ENCODE measurements at places on chromosomes 13 and 19.

DNA sequence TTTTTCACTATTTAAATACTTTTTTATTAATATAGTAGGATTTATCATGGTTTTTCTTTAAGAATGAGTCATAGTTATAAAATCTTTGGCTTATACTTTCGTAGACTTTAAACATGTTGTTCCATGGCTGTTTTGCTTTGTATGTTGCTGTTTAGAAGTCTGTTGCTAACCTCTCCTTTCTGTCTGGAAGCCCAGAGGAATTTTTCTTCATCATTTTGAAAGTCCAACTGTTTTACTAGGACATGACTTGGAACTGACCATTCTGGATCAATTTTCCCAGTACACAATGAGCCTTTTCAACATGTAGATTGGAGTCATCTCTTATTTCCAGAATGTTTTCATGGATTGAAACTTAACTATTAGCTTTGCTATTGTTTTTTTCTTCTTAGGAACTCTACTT is 7.9 kb downstream of the CAB39L start:
- DNase-seq, result no peak

DNA sequence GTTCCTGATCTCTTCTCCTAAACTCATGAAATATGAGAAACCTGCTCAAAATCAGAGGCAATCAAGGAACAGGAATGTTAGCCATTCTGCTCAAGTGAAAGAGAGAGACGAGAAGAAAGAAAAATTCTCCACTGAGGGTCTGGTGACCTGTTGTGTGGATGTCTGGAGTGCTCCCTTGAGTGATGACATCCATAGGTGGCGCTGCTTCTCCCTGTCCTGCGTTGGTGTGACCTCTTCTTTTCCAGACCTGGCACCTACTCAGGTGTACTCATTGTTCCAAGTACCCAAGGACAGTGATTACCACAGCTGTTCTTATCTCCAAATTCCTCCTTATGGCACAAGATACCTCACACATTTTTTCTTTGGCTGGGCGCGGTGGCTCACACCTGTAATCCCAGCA is 4.0 kb downstream of the ZNF223 start:
- DNase-seq, result no peak

GRCh38 chr13:40170091-40170490 is 496.4 kb downstream of the FOXO1 start:
- DNase-seq, result no peak

DNA sequence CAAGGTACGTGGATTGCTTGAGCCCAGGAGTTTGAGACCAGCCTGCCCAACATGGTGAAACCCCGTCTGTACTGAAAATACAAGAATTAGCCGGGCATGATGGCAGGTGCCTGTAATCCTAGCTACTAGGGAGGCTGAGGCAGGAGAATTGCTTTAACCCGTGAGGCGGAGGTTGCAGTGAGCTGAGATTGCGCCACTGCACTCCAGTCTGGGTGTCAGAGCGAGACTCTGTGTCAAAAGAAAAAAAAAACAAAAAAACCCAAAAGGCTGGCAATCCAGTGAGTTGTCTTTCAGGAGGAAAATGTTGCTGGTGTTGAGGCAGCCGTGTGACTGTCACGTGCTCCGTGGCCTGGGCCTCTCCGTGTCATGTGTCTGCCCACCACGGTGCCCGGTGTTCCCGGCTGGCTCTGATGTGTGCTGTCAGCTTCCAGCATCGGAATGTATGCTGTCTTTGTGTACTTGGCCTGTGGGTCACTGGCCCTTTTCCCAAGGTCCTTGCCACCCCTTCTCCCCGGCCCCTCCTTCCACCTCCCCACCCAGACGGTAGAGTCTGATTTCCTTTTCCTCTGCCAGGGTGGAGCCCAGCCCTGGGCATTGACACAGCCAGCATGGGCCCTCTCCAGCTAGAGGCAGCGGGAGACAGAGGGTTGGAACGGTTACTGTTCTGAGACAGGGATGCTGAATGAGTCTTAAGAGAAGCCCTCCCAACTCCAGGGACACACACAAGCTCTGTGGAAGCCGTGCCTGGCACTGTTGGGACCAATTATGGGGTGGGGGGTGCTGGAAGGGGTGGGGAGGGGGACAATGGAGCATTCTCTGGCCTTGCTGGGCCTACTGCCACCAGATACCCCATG is 7.2 kb upstream of the TUBB4A start:
- DNase-seq, result no peak

DNA sequence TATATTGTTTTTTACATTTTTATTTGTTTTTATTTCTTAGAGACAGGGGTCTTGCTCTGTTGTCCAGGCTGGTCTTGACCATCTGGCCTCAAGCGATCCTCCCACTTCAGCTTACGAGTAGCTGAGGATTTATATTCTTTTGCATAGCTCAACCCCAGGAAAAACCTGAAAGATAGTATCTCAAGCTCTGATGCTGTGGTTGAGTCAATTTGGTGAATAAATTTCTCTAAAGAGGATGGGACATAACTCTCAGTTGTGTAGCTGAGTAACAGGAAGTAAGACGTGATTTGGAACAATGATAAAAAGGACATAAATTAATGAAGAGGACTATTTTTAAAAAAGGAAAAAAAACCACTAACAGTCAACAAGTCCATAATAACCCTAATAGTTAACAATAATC is 79.8 kb upstream of the TNFSF11 start:
- DNase-seq, result no peak

- no peak for DNase-seq
Observed at GRCh38 chr13:105346141-105346775, 1189.2 kb downstream of the EFNB2 start.

- no peak for DNase-seq
Observed at GRCh38 chr19:29561601-29562000, 35.8 kb downstream of the VSTM2B start.

DNA sequence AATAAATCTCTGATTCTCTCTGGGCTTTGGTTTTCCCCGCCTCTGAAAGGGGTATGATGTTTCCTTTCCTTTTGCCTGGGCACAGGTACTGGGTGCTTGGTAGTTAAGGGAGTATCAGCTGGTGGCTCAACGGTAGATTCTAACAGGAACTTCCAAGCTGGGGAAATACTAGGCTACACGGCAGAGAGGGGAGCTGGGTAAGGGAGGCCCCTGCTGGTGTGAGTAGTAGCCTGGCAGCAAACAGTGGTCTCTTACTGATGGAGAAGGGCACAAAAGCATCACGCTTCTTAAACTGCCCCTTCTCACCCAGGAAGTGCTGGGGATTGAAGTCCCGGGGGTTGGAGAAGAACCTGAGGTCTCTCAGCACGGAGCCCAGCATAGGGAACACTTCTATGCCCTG is 26.9 kb upstream of the CYP2A7 start:
- DNase-seq, result no peak

GRCh38 chr13:29578300-29579085 is 17.0 kb downstream of the SLC7A1 start:
- DNase-seq, result no peak

DNA sequence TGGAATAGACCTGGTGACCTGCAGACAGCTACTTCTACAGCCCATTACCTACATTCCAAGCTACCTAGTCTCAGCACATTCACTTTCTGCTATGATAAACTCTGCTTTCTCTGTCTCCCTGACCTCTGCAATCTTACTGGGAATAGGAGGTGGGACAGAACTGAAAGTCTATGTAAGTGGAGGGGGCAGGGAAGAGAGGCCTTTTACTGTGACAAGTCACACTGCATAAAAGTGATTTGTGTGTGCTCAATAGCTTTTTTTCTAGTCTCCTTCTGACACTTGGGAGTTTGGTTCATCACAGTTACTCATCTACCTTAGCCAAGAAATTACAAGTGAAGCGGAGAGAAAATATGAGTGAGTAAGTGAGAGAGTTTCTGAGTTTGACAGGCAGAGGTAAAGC is 322.4 kb downstream of the OLFM4 start:
- no peak for DNase-seq

DNA sequence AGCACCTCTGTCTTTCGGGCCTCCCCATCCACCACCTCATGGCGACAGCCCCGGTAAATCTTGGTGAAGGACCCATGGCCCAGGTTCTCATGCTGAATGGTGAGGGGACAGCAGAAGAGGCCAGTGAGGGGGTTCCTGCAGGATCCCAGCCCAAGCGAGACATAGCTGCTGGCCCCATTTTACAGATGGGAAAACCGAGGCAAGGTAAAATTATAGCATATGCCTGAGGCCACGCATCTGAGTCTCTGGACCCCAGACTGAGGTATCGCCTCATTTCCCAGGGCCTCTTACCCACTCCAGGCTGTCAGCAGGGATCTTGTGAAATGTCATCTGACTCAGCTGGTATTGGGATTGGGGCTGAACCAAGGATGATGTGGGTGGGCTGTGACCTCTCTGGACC is 9.8 kb downstream of the JAK3 start:
- no peak for DNase-seq

- no peak for DNase-seq
Observed at GRCh38 chr13:32837973-32838927, 178.0 kb upstream of the KL start.

GRCh38 chr19:16325641-16326400 is 1.2 kb downstream of the KLF2 start:
- no peak for DNase-seq

DNA sequence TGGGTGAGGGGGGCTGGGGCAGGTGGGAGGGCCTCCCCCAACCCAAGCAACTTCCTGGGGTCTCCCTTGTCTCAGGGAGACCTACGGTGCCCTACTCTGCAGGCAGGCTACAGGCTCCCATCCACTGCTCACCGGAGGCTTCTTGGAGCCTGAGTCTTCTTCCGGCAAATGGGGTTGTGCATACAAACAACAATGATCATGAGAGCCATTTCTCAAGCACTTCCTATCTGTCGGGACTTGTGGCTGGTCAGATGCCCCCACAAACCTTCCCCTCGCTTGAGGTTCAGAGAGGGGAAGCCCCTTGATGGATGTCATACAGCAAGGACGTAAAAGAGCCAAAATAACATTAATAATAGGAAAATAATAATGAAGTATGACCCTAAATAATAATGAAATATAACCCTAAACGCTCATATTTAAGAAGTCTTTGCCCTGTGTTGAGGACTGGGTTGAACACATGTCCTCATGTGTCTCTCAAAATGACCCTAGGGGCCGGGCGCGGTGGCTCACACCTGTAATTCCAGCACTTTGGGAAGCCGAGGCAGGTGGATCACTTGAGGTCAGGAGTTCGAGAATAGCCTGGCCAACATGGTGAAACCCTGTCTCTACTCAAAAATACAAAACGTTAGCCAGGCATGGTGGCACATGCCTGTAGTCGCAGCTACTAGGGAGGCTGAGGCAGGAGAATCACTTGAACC is 727 bp downstream of the CD37 start:
- DNase-seq, result no peak

- no peak for DNase-seq
Observed at GRCh38 chr19:5753743-5754142, 30.8 kb downstream of the PRR22 start.

- DNase-seq, result no peak
Observed at GRCh38 chr19:6226444-6227155, 53.2 kb downstream of the MLLT1 start.

DNA sequence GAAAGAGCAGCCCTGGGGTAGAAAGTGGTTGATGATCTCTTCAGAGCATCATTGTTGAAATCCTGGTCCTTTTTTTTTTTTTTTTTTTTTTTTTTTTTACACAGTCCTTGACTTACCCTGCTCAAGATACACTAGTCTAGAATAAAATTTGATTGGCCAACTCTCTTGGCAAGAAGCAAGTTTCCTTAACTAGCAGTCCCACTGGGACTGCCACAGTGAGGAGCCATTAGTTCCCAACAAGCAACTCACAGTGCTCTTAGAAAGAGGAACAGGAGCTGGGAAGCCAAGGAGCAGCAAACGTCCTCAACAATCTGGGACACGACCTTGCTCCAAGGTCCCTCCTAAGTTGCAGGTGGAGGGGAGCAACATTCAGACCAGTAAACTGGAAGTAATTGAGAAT is 47.9 kb upstream of the INTS6 start:
- no peak for DNase-seq

DNA sequence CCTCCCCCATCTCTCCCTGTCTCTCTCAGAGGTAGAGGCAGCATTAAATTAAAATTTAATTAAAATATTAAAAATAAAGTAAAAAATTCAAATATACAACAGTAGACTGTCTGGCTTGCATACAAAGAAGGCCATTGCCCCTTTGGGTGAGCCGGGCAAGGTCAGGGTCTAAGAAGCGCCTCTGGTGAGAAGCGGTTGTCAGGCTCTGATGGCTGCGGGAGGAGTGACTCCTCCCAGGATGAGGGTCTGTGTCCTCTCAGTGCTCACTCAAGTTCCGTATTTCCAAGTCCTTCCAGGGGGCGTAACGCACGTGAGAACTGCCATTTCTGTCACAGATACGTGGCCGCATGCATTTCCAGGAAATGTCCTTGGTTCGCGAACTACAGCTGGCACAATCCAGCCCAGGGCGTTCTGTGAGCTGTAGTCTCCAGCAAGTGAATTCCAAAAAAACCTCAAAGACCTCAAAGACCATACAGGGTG is 737 bp upstream of the ZNF181 start:
- no peak for DNase-seq

GRCh38 chr13:43787997-43788396 is 1.2 kb upstream of the ENOX1 start:
- DNase-seq, result no peak

DNA sequence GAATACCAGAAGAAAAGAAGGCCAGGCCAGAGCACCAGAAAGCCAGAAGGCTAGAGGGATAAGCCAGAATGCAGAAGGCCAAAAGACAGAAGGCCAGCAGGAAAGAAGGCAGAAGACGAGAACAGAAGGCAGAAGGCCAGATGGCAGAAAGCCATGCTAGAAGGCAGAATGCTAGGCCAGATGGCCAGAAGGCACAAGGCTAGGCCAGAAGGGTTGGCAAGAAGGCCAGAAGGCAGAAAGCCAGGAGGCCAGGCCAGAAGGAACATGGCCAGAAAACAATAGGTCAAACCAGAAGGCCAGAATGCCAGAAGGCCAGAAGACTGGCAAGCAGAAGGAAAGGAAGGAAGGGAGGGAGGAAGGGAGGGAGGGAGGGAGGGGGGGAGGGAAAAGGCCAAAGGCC is 188.8 kb downstream of the TUBA3C start:
- no peak for DNase-seq

GRCh38 chr19:49481020-49481683 is 6.3 kb upstream of the RPL13A start:
- DNase-seq, result no peak

DNA sequence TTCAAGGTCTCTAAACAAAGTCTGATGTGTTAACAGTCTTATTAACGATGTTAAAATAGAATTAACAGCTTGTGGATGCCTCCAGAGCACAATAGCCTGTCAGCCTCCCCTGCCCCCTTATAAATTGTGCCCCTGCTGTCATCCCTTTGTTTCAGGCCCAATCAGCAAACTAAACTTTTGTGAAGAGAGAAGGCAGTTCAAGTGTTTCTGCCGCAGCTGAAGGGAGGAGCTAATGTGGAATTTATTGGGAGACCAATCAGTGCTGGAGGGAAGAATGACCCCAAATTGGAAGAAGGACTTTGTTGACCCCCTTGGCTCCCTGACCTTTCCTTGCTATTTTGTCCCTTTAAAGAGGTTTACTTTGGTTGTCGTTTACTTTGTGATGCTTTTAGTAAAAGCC is 160.5 kb downstream of the TM9SF2 start:
- no peak for DNase-seq

- DNase-seq, result no peak
Observed at GRCh38 chr13:40494513-40494912, 171.9 kb downstream of the FOXO1 start.

DNA sequence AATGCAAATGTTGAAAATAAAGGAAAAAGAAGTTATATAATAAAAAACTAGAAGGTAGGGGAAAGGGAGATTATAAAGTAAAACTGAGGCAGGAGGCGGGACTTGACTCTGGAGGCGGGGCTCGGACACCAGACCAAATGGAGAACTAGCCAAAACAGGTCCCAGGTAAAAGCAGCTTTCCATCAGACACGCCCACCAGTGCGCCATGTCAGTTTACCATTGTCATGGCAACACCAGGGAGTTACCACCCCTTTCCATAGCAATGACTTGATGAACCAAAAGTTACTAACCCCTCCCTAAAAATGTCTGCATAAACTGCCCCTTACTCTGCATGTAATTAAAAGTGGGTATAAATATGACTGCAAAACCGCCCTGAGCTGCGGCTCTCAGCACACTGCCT is 70.9 kb downstream of the PEPD start:
- no peak for DNase-seq

Data from NCI-H1048 (cell line).